ENCODE measurements at places on chromosomes 5 and 9. TPM values are rescaled to one million over a fixed set of nuclear protein-coding genes. Genes with fewer than 3 reads are reported as not detected.
A peak's percentile ranks its signal among the peaks of the same experiment; 100 is the strongest.

DNA sequence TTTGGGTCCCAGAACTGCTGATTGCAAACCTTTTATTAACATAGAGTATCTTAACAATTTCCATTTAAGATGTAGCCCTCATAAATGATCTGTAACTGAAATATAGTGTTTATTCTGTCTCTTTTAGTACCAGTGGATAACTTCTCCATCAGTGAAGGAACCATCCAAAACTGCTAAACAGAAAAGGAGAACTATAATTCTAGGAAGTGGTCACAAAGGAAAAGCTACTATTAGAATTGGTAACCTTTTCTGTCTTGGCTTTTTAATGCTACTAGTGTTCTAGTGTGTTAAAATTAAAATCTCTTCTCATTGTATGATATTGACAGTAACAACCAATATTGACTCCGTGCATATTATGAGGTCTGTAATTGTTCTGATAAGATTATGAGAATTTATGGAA lies 12.8 kb downstream of the CEP78 start:
- H3K27ac ChIP-seq = no peak overlapping the region
- peaks cover 32% of the 10 kb centered on the region for H3K36me3 ChIP-seq
- no peaks in the 10 kb centered on the region for H3K27me3 ChIP-seq
- no peak for DNase-seq

DNA sequence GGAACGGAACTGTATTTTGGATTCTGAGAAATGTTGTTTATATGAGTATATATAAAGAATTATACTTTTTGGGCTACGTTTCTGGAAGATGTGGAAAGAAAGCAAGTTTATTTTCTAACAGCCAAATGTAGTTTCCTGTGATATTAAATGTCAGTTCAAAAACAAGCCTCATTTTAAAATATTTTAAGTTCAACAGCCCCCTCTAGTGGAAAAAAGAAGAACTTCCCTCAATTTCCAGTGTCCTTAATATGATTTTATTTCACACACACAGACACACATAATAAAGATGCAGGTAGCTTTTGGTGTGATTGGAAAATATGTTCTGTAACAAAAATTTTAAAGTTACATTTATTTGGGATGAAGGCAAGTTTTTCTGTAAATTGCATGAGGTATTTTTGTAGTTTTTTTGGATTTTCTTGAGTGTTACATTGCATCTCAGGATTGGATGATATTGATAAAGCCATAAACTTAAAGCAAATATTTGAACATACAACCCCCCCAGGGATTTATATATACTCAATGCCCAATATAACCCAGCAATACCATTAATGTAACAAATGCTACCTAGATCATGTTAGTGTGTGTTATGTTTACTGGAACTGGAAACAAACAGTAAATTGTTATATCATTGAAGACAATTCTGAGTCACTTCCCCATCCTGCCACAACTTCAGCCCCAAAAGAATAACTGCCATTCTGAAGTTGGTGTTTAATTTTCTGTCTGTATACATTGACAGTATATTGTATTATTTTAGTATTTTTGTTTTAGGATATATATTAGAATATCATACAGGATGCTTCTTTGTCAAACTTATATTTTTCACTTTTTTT lies 54.0 kb downstream of the CCDC171 start:
- no peaks in the 10 kb centered on the region for H3K36me3 ChIP-seq
- H3K4me3 ChIP-seq = no peak overlapping the region
- H3K27ac ChIP-seq = no peak overlapping the region
- DNase-seq = no peak
- no peaks in the 10 kb centered on the region for H3K4me1 ChIP-seq

DNA sequence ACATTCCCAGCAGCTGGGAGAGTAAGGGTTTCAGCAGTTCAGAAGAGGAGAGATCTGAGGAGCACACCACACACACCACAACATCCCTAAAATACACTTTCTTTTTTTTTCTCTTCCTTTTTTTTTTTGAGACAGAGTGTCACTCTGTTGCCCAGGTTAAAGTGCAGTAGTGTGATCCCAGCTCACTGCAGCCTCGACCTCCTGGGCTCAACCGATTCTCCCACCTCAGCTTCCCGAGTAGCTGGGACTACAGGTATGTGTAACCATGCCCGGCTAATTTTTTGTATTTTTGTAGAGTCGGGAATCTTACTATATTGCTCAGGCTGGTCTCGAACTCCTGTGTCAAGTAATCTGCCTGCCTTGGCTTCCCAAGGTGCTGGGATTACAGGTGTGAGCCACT lies 9.7 kb upstream of the UBAP1 start:
- no peak overlapping the region for H3K4me3 ChIP-seq
- H3K27ac ChIP-seq = no peak overlapping the region
- no peak for DNase-seq
- H3K4me1 ChIP-seq = peaks cover 8% of the 10 kb centered on the region

GRCh38 chr5:38913714-38914113 lies 67.9 kb downstream of the OSMR start:
- no peaks in the 10 kb centered on the region for H3K4me1 ChIP-seq
- H3K27ac ChIP-seq = no peak overlapping the region
- H3K36me3 ChIP-seq = no peaks in the 10 kb centered on the region
- no peak overlapping the region for H3K4me3 ChIP-seq
- DNase-seq = no peak

Gene PCDHB13
- total RNA-seq = not detected

- no peak for DNase-seq
- no peaks in the 10 kb centered on the region for H3K4me1 ChIP-seq
- H3K4me3 ChIP-seq = no peak overlapping the region
These were observed 119.9 kb downstream of the PAX5 start for GRCh38 chr9:36914212-36914577.

DNA sequence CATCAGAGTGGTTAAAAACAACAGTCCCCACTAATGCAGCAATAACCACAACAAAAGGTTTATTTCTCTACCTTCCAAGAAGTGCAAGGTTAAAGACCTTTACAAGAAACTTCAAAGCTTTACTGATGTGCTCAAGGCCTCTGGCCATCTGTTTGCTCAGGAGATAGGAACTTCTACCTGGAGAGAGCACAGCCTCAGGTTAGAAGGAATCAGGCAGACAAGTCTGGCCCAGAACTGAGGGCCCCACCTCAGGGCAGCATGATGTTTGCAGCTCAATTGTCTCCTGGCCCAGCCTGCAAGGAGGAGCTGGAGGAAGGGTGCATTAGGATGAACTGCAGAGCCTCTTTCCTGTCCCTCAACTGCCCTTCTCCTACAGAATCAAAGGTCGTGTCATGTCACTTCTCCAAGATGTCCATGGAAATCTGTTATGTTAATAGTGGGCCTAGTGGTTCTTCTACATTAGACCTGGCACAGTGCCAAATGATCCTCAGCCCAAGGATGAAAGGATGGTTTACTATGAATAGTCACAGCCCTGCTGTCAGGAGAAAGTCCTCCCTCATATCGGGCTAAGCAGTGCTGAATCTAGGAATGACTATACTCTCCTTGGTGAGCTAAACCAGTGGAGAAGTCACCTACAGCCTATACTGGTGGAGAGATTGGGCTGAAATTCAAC lies 98.9 kb upstream of the NTRK2 start:
- no peaks in the 10 kb centered on the region for H3K4me1 ChIP-seq
- H3K27ac ChIP-seq = no peak overlapping the region
- H3K36me3 ChIP-seq = no peaks in the 10 kb centered on the region
- H3K27me3 ChIP-seq = no peaks in the 10 kb centered on the region
- no peak overlapping the region for H3K4me3 ChIP-seq
- DNase-seq = no peak

- peaks cover 21% of the 10 kb centered on the region for H3K36me3 ChIP-seq
- H3K4me3 ChIP-seq = no peak overlapping the region
- H3K27me3 ChIP-seq = no peaks in the 10 kb centered on the region
- H3K27ac ChIP-seq = no peak overlapping the region
- no peaks in the 10 kb centered on the region for H3K4me1 ChIP-seq
These were observed 73.5 kb downstream of the SLF1 start for GRCh38 chr5:94691949-94692348.

Gene PFN3
- total RNA-seq = not detected

DNA sequence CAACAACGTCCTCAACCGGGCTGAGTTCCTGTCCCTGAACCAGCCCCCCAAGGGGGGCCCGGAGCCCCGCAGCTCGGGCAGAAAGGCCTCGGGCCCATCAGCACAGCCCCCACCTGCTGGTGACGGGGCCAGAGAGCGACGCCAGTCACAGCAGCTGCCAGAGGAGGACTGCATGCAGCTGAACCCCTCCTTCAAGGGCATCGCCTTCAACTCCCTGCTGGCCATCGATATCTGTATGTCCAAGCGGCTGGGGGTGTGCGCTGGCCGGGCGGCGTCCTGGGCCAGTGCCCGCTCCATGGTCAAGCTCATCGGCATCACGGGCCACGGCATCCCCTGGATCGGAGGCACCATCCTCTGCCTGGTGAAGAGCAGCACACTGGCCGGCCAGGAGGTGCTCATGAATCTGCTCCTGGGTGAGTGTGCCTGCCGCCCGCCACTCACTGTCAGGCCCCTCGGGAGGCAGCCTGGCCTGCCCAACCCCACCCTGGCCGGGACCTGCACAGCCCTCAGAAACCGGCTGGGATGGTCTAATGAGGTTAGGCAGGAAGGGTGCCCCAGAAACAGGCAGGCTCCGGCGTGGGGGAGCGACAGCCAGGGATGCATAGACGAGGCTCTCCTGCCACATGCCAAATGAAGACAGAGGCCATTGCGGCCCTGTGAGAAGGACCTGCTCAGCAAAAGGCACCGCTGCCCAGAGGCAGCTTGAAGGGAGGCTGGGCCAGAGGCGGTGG lies 678 bp downstream of the PLPP7 start:
- H3K4me1 ChIP-seq = no peaks in the 10 kb centered on the region
- DNase-seq = no peak
- H3K36me3 ChIP-seq = no peaks in the 10 kb centered on the region
- H3K4me3 ChIP-seq = no peak overlapping the region
- no peaks in the 10 kb centered on the region for H3K27me3 ChIP-seq

DNA sequence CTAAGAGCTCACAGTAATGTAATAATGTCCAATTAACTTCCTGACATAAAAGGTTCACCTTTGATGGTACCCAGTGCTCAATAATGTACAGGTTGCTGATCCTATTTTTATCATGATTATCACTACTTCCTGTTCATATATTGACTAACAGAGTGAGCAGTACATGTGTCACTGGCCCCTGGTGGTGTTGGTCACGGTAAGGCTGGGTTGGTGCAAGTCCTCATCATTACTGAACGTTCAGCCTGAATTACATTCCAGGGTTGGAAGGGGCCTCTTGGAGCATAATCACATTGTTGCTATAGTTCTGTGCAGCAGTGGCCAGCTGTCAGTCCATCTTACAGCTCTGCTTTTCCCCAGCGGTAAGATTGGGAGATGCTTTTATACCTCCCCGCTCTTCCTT lies 24.2 kb upstream of the CKMT2 start:
- H3K4me1 ChIP-seq = no peaks in the 10 kb centered on the region
- peaks cover 8% of the 10 kb centered on the region for H3K36me3 ChIP-seq
- no peak overlapping the region for H3K27ac ChIP-seq
- no peaks in the 10 kb centered on the region for H3K27me3 ChIP-seq

- no peaks in the 10 kb centered on the region for H3K27me3 ChIP-seq
- peaks cover 41% of the 10 kb centered on the region for H3K4me1 ChIP-seq
- peak overlapping the region; percentile 81 for H3K27ac ChIP-seq
- H3K36me3 ChIP-seq = peaks cover 5% of the 10 kb centered on the region
- DNase-seq = no peak
These were observed 152.9 kb downstream of the CDC42SE2 start for GRCh38 chr5:131416729-131417128.

DNA sequence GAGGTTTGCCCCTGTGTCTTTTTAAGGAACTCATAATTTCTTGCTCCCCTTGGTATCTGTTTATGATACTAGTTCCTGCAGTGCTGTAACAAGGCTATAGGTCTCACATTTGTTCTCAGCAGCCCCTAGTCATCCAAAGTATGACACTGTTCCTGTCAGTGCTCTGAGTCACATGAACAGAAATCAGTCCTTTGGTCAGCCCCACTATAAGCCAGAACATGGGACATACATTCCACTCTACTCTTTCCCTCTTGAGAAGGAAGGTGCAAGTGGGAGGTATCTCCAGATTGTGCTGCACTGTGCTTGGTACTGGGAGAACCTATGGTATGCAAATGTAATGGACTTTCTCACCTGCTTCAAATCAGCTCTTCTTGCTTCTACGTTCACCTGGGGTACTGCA lies 87.0 kb downstream of the IARS1 start:
- no peaks in the 10 kb centered on the region for H3K4me1 ChIP-seq
- H3K4me3 ChIP-seq = no peak overlapping the region
- H3K27ac ChIP-seq = no peak overlapping the region
- no peak for DNase-seq
- H3K27me3 ChIP-seq = no peaks in the 10 kb centered on the region
- H3K36me3 ChIP-seq = peaks cover 33% of the 10 kb centered on the region

- DNase-seq = no peak
- no peak overlapping the region for H3K27ac ChIP-seq
- H3K4me3 ChIP-seq = no peak overlapping the region
- H3K36me3 ChIP-seq = no peaks in the 10 kb centered on the region
- peaks cover 3% of the 10 kb centered on the region for H3K4me1 ChIP-seq
- H3K27me3 ChIP-seq = no peaks in the 10 kb centered on the region
These were observed 90.0 kb downstream of the ARRDC3 start for GRCh38 chr5:91293131-91293530.
